NCI-H446 (cell line): ENCODE measurements at places on chromosomes 6 and 20.

- peak; percentile 70 for DNase-seq
Measured at GRCh38 chr6:21587179-21587960, 6.2 kb upstream of the SOX4 start.

DNA sequence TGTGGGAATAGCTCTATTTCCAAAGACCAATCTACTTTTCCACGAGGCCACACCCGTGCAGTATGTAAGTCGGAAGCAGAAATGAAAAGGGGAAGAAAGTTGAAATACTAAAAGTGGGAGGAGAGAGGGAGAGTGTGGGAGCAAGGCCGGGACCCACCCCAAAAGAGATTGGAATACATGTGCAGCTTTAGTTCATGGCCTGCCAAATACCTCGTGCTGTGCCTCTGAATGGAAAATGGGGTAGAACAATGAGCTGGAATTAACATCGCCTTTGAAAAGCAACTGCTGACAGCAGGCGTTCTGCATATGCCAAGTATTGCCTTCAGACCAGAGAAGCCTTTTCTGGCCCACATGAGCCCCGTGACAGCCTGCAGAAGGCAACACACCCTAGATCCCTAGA, 155.6 kb downstream of the CD83 start:
- DNase-seq = peak; percentile 42

DNA sequence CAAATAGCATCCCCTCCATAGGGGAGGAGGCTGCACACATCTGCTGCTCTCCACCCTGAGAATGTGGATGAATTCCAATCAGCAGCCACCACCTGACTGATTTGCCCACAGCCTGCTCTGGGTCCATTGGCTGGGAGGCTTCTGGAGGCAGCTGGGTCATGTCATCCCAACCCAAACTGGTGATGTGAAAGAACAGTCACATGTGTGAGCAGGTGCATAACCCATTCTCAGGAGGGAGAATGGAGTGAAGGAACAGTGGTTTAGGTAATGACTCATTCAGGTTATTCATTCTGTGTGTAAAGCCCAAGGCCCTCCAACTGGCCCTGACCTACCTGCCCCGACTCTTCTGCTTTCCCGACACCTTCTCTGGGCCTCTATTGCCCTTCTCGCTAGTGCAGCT, 90.9 kb upstream of the GCM1 start:
- DNase-seq = no peak

GRCh38 chr20:25310921-25311728, 63.2 kb downstream of the PYGB start:
- no peak for DNase-seq

GRCh38 chr20:38001173-38001875, 31.9 kb downstream of the TTI1 start:
- DNase-seq = no peak

DNA sequence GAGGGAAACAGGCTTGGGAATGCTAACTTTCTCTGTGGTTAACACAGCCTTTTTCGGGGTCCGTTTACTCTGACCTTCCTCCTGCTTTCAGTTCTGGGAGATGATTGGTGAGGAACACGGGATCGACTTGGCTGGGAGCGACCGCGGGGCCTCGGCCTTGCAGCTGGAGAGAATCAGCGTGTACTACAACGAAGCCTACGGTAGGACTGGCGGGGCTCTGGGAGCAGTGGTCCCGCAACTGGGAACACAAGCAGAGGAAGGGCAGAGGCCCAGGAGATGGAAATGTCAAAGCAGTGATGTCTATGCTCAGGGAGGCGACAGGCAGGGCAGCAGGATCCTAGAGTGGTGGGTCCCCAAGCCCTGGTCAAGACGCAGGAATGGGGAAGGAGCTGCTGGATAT, 3.5 kb downstream of the TUBB1 start:
- DNase-seq = no peak

DNA sequence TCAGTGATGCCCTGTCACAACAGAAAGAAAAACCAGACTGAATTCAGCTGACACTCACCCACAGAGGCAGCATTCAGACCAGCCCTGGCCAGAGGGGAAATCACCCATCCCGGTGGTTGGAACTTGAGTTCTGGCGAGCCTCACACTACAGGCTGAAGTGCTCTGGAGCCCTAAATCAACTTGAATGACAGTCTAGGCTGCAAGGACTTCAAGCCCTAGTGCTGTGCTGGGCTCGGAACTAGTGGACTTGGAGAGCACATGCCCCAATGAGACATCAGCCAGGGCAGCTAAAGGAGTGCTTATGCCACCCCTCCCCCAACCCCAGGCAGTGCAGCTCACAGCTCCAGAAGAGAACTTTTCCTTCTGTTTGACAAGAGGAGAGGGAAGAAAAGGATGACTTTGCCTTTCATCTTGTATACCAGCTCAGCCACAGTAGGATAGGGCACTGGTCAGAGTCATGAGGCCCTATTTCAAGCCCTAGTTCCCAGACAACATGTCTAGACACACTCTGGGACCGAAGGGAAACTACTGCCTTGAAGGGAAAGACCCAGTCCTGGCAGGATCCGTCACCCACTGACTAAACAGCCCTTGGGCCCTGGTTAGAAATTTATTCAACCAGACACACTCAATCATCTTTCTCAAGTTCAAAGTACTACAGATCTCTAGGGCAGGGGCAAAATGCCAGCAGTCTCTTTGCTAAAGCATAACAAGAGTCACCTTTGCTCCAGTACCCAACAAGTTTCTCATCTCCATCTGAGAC, 43.2 kb upstream of the PNRC1 start:
- no peak for DNase-seq

DNA sequence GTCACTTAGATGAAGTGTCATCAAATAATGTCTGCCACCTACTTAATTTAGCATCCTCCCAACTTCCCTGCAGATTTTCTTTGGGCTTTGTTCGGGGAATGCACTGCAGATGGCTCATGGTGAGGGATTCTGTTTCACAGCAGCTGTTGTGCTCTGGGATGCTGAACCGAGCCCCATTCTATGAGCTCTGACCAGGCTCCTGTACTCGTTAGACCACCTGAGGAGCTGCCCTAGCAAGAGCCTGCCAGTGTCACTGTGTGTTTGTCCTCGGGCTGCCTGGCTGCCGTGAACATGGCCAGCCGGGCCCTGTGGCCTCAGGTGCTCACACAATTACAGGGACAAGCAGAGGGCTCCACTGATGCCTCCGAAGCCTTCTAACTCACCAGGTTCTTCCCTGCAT, 238.8 kb upstream of the ECI2 start:
- no peak for DNase-seq

DNA sequence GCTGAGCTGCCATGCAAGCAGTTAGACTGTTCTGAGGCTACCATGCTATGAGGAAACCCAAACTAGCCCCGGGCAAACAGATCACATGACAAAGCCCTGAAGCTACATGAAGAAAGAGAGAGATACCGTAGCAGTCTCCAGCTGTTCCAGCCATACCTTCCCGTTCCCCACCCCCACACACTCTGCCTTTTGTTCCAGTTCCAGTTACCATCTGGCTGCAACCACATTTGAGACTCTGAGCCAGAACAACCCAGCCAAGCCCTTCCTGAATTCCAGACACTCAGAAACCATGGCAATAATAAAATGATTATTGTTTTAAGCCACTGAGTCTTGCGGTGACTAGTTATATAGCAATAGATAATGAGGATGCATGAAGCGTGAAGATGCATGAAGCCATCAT, 28.3 kb downstream of the RIN2 start:
- peak; percentile 69 for DNase-seq

DNA sequence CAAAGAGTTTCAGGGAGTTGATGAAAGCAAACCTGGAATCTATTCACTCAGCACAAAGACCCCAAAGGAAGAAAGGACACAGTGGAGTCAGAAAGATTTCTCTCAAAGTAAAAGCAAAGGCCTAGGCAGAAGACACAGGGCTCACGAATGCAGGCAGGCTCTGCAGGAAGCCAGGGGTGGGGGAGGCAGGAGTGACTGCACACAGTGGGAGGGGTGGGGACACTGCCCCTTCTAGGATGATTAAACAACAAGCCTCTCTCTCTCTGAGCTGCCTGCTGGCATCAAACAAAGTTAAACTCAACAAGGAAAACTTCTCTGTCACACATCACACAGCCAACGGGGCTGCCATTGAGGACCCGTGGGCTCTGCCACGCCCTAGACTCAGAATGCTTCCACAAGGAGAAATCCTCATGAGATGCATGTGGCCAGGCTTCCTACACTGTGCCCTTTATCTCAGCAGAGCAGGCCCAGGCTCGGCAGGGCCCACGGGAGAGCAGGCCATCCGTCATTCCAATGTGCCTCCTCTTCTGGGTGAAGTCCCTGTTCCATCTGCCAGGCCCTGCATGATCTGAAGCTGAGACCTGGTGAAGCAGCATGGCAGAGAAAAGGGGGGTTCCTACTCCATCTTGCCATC, 70.1 kb downstream of the RAMACL start:
- no peak for DNase-seq
